ENCODE measurements at places on chromosomes 1 and 21. TPM values are rescaled to one million over a fixed set of nuclear protein-coding genes. Genes with fewer than 3 reads are reported as not detected.

GRCh38 chr1:223363057-223363855 lies 720 bp downstream of the SUSD4 start:
- no peaks in the 10 kb centered on the region for H3K36me3 ChIP-seq
- peaks cover 15% of the 10 kb centered on the region for H3K4me1 ChIP-seq
- no peaks in the 10 kb centered on the region for H3K27me3 ChIP-seq
- H3K4me3 ChIP-seq, result peak overlapping the region; percentile 49

GRCh38 chr21:38340131-38340530 lies 83.3 kb downstream of the KCNJ15 start:
- no peaks in the 10 kb centered on the region for H3K27me3 ChIP-seq
- no peak overlapping the region for H3K27ac ChIP-seq
- H3K4me1 ChIP-seq, result no peaks in the 10 kb centered on the region
- no peaks in the 10 kb centered on the region for H3K36me3 ChIP-seq

GRCh38 chr1:48070396-48070750 lies 73.2 kb upstream of the TRABD2B start:
- DNase-seq, result no peak
- no peaks in the 10 kb centered on the region for H3K27me3 ChIP-seq
- H3K27ac ChIP-seq, result no peak overlapping the region
- H3K4me1 ChIP-seq, result no peaks in the 10 kb centered on the region

The PSRC1 gene
- total RNA-seq, result 8.2 TPM

DNA sequence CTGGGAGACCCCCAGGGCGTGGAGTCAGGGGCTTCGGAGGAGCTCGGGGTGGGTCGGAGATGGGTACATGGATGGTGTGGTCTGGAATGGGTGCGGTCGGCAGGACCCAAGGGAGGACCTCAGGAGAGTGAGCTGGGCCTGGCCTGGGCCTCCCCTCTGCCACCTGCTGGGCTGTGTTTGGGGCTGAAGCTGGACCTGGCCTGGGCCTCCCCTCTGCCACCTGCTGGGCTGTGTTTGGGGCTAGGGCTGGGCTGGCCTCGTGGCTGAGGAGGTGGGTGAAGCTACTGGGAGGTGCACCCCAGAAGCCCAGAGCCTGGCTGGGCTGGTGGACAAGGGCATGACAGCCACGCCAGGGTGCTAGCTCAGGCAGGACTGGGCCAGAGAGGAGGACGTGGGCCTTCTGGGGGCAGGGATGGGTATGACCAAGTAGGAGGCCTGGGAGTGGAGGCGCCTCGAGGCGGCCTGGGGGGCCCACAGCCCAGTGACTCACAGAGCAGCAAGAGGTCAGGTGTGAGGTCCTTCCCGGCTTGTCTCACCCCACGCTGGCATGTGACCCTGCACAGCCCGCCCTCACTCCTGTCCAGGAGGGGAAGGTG lies 14.5 kb downstream of the SAMD11 start:
- peak; percentile 52 for DNase-seq
- H3K36me3 ChIP-seq, result no peaks in the 10 kb centered on the region
- no peak overlapping the region for H3K27ac ChIP-seq
- H3K4me3 ChIP-seq, result no peak overlapping the region

GRCh38 chr1:36729716-36730510 lies 247.2 kb upstream of the CSF3R start:
- no peaks in the 10 kb centered on the region for H3K27me3 ChIP-seq
- no peak overlapping the region for H3K27ac ChIP-seq
- H3K4me3 ChIP-seq, result no peak overlapping the region
- H3K36me3 ChIP-seq, result no peaks in the 10 kb centered on the region
- no peaks in the 10 kb centered on the region for H3K4me1 ChIP-seq
- no peak for DNase-seq

DNA sequence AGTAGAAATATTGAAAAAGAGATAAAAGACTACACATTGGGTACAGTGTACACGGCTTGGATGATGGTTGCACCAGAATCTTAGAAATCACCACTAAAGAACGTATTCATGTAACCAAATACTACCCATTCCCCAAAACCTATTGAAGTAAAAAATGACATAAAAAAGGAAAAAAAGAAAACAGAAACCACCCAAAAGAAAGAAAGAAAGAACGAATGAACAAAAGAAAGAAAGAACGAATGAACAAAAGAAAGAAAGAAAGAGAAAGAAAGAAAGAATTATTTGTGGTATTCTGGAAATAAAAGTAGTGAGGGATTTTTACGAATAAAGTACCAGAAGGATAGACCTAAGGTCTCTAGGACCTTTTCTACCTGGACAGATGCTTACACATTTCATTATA lies 42.1 kb downstream of the PHACTR4 start:
- H3K27ac ChIP-seq, result no peak overlapping the region
- H3K27me3 ChIP-seq, result no peaks in the 10 kb centered on the region
- peaks cover 14% of the 10 kb centered on the region for H3K4me1 ChIP-seq

GRCh38 chr1:1809489-1809888 lies 31.2 kb upstream of the NADK start:
- H3K4me3 ChIP-seq, result no peak overlapping the region
- H3K27ac ChIP-seq, result no peak overlapping the region
- H3K36me3 ChIP-seq, result no peaks in the 10 kb centered on the region
- H3K27me3 ChIP-seq, result no peaks in the 10 kb centered on the region

The TDRD5 gene
- not detected for total RNA-seq

The DISC1 gene
- total RNA-seq, result 7.1 TPM

The TMEM54 gene
- 18.4 TPM for total RNA-seq

DNA sequence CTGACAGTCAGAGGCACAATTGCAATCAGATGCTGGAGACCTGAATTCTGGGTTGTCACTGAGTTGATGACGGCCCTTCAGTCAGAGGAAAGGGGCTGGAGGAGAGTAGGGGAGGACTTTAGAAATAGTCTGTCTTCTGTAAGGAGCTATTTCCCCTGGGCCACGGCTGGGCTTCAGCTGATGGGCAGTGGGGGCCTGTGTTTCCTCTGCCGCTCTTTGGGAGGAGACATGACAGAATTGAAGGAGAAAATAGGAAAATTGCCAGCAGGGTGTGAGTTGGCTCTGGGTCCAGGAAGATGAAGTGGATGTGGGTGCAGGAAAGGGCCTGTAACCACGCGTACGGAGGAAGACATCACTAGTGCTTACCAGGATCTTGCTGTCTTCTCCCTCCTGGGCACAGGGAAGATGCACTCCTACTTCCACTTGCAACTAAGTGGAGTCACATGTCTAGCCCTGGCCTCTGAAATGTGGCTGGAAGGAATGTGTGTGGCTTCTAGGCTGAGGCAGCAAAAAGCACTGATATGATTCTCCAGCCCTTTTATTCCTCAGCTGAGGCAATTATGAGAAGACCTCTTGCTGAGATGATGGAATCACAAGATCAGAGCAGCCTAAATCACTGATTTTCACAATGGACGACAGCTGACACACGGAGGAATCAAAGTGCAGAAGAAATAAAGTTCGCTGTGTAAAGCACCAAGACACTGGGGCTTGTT lies 250.0 kb downstream of the GRIK3 start:
- H3K27me3 ChIP-seq, result no peaks in the 10 kb centered on the region
- no peak for DNase-seq
- no peak overlapping the region for H3K27ac ChIP-seq
- H3K36me3 ChIP-seq, result no peaks in the 10 kb centered on the region
- no peak overlapping the region for H3K4me3 ChIP-seq

DNA sequence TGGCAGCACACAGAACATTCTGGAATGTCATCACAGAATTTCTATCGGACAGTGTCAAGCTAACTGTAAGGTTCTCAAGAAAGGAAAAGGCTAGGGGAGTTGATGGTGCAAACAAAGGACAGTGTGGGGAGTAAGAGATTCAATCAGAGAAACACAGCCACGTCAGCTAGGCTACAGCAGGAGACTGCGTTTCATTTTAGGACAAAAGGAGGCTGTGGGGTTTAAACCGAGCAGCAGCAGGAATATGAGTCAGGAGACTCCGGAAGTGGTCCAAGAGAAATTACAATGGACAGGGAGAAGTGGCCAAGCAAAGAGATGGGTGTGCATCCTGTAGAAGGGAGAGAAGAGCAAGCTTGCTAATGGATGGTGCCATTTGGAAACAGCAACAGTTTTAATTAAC lies 37.4 kb upstream of the C1orf198 start:
- H3K4me3 ChIP-seq, result no peak overlapping the region
- no peaks in the 10 kb centered on the region for H3K27me3 ChIP-seq
- DNase-seq, result no peak
- no peaks in the 10 kb centered on the region for H3K36me3 ChIP-seq
- H3K4me1 ChIP-seq, result peaks cover 6% of the 10 kb centered on the region

- no peaks in the 10 kb centered on the region for H3K36me3 ChIP-seq
- no peaks in the 10 kb centered on the region for H3K4me1 ChIP-seq
- peak overlapping the region; percentile 98 for H3K27ac ChIP-seq
- H3K27me3 ChIP-seq, result no peaks in the 10 kb centered on the region
- peak; percentile 71 for DNase-seq
- H3K4me3 ChIP-seq, result peak overlapping the region; percentile 83
Measured at GRCh38 chr1:24745711-24746413, 615 bp downstream of the CLIC4 start.

GRCh38 chr1:100448366-100448765 lies 89.6 kb upstream of the GPR88 start:
- DNase-seq, result no peak
- no peaks in the 10 kb centered on the region for H3K27me3 ChIP-seq
- H3K4me1 ChIP-seq, result peaks cover 4% of the 10 kb centered on the region
- no peak overlapping the region for H3K4me3 ChIP-seq

DNA sequence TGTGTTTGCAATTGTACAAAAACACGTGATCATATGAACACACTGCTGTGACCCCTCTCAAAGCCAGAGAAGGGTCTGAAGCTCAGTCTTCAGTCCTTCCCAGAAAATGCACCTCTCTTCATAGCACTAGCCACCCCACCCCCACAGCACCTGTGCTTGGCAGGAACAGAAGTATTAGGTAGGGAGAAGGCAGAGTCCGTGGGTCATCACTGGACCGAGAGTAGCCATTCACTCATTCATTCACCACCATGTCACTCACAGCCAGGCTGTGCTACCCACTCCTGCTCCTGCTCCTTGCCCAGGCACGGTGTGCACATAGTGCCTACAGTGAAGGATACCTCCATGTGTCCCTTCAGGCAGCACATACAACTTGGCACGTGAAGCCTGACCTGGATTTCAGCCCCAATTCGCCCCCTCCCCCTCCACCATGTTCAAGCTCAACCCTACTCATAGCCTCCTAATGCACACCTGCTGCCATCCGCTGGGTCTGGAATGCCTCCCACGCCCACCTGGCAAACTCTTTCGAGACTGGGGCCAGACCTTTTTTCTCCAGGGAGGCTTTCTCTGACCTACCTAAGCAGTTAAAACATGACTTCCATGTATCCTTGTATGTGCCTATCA lies 81.9 kb upstream of the GALNT2 start:
- no peaks in the 10 kb centered on the region for H3K27me3 ChIP-seq
- no peak overlapping the region for H3K4me3 ChIP-seq
- no peaks in the 10 kb centered on the region for H3K4me1 ChIP-seq
- no peak for DNase-seq
- H3K27ac ChIP-seq, result no peak overlapping the region
- no peaks in the 10 kb centered on the region for H3K36me3 ChIP-seq

DNA sequence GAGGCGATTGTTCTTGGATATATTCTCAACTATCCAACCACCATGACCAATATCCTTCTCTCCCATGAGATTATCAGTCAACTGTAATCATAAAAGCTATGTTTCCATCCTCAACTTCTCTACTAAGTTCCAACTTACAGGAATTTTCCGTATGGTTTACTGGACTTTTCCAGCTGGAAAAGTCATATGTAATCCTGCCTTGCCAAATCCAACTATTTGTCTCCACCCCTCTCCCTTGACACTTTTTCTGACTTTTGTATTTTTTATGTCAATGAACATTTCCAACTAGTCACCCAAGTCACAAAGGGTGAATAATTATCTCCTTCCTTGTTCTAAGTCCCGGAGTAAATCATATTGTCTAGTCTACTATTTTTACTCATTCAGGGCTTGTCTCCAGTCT lies 293.1 kb downstream of the USP25 start:
- no peaks in the 10 kb centered on the region for H3K36me3 ChIP-seq
- H3K27me3 ChIP-seq, result no peaks in the 10 kb centered on the region
- H3K4me1 ChIP-seq, result no peaks in the 10 kb centered on the region

GRCh38 chr21:31182231-31183140 lies 144.2 kb upstream of the KRTAP19-8 start:
- no peaks in the 10 kb centered on the region for H3K36me3 ChIP-seq
- no peaks in the 10 kb centered on the region for H3K4me1 ChIP-seq
- no peak overlapping the region for H3K27ac ChIP-seq

- no peaks in the 10 kb centered on the region for H3K36me3 ChIP-seq
- no peaks in the 10 kb centered on the region for H3K27me3 ChIP-seq
- no peaks in the 10 kb centered on the region for H3K4me1 ChIP-seq
- no peak overlapping the region for H3K4me3 ChIP-seq
Measured at GRCh38 chr1:26254404-26254803, 20.4 kb downstream of the CEP85 start.

DNA sequence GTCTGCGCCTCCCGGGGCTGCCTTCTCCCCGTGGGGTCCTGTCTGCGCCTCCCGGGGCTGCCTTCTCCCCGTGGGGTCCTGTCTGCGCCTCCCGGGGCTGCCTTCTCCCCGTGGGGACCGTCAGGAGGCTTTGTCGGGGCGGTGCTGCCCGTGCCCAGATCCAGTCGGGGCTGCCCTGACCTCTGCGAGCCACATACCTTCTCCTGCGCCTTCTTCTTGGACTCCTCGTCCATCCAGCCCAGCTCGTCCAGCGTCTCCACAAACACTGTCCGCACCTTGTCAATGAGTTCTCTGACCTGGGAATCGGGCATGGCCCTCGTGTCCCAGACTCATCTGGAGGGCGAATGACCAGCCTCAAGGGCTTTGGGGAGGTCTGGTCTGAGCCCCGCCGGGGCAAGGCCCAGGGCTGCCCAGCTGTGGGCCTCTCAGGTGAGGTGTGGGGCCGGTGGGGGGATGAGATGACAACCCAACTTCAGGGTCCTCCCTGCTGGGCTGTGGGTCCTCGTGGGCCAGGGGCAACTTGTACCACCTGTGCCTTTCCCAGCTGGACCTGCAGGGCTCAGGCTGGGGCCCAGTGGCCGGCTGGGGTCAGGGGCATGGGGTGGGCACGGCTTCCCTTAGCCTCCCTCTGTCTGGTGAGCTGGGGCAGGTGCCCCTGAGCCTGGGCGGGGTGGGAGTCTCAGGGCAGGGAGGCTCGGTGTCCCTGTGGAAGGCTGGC lies 9.4 kb downstream of the PRXL2B start:
- H3K27ac ChIP-seq, result no peak overlapping the region
- no peaks in the 10 kb centered on the region for H3K27me3 ChIP-seq
- no peaks in the 10 kb centered on the region for H3K4me1 ChIP-seq
- no peak for DNase-seq

The PROX1 gene
- 4.1 TPM for total RNA-seq

The SYTL1 gene
- total RNA-seq, result 4.8 TPM

All from uterus (tissue), 4 donors.